Tongue (tissue), 3 donors: ENCODE measurements at places on chromosomes 16 and 17. TPM values are rescaled to one million over a fixed set of nuclear protein-coding genes. Genes with fewer than 3 reads are reported as not detected.

Gene RPRML
- total RNA-seq: 0.41 TPM

Gene MYH10
- total RNA-seq: 86.1 TPM

Gene BCKDK
- total RNA-seq: 13.0 TPM

Gene ATP2A3
- total RNA-seq: 16.8 TPM

Gene HYDIN
- total RNA-seq: 1.2 TPM

Gene SNAI3
- total RNA-seq: 6.5 TPM

Gene PIMREG
- 12.3 TPM for total RNA-seq

Gene CCL17
- total RNA-seq: not detected

Gene MT4
- not detected for total RNA-seq

Gene JPH3
- 0.10 TPM for total RNA-seq

Gene TP53TG3
- not detected for total RNA-seq

Gene NPIPA8
- 3.5 TPM for total RNA-seq

Gene TAT
- not detected for total RNA-seq

Gene BTBD17
- 0.72 TPM for total RNA-seq

Gene GUCY2D
- not detected for total RNA-seq

Gene PRSS33
- 2.9 TPM for total RNA-seq

Gene SUPT6H
- total RNA-seq: 51.7 TPM

Gene SEPTIN12
- not detected for total RNA-seq

Gene CORO6
- total RNA-seq: 62.7 TPM

Gene TMEM95
- not detected for total RNA-seq

Gene TBC1D3H
- 2.8 TPM for total RNA-seq

Gene PRAC2
- not detected for total RNA-seq

Gene NDRG4
- total RNA-seq: 14.2 TPM

Gene MT1H
- not detected for total RNA-seq

Gene KRT9
- not detected for total RNA-seq

Gene GPATCH8
- 47.1 TPM for total RNA-seq

Gene CLEC18B
- 0.41 TPM for total RNA-seq

Gene CSF3
- total RNA-seq: not detected

Gene MRPL58
- 31.5 TPM for total RNA-seq

Gene ZNF205
- total RNA-seq: 11.4 TPM

Gene NPTX1
- total RNA-seq: 0.31 TPM

Gene SMPD3
- 2.5 TPM for total RNA-seq

Gene MPP2
- 4.6 TPM for total RNA-seq

Gene ZCCHC14
- 19.2 TPM for total RNA-seq

Gene MKS1
- total RNA-seq: 11.5 TPM

Gene MARVELD3
- 1.9 TPM for total RNA-seq

Gene MLST8
- 27.0 TPM for total RNA-seq

Gene MT1M
- 1.7 TPM for total RNA-seq

Gene ARHGAP44
- 3.4 TPM for total RNA-seq

Gene KRTAP9-4
- not detected for total RNA-seq

Gene RHOT2
- total RNA-seq: 34.8 TPM

Gene AATK
- total RNA-seq: 11.1 TPM

Gene HS3ST2
- total RNA-seq: not detected

Gene ACD
- total RNA-seq: 7.3 TPM

Gene SOX8
- 55.6 TPM for total RNA-seq

Gene TSPAN10
- 1.0 TPM for total RNA-seq

Gene SLC5A2
- total RNA-seq: not detected

Gene SLC13A5
- total RNA-seq: not detected

Gene GLIS2
- 6.8 TPM for total RNA-seq

Gene ZG16
- not detected for total RNA-seq
